Mesothelial cell of epicardium (in vitro differentiated cells): ENCODE measurements at places on chromosomes 11 and 22. TPM values are rescaled to one million over a fixed set of nuclear protein-coding genes. Genes with fewer than 3 reads are reported as not detected.

MUC2 gene
- total RNA-seq, result 0.02 to 0.07 TPM (median 0.04 TPM) in 3 replicates

CNIH2 gene
- total RNA-seq, result 10.1 to 11.5 TPM (median 10.2 TPM) in 3 replicates

CRYAB gene
- 0.49 to 0.74 TPM (median 0.63 TPM) in 3 replicates for total RNA-seq

OSM gene
- total RNA-seq, result not detected in 3 replicates

THRSP gene
- total RNA-seq, result 0.31 to 0.38 TPM (median 0.32 TPM) in 3 replicates

- H3K27ac ChIP-seq, result peak overlapping the region; percentile 81
- no peaks in the 10 kb centered on the region for H3K27me3 ChIP-seq
- no peak for DNase-seq
Measured at GRCh38 chr11:9720290-9720630, 56.4 kb downstream of the SWAP70 start.

DNA sequence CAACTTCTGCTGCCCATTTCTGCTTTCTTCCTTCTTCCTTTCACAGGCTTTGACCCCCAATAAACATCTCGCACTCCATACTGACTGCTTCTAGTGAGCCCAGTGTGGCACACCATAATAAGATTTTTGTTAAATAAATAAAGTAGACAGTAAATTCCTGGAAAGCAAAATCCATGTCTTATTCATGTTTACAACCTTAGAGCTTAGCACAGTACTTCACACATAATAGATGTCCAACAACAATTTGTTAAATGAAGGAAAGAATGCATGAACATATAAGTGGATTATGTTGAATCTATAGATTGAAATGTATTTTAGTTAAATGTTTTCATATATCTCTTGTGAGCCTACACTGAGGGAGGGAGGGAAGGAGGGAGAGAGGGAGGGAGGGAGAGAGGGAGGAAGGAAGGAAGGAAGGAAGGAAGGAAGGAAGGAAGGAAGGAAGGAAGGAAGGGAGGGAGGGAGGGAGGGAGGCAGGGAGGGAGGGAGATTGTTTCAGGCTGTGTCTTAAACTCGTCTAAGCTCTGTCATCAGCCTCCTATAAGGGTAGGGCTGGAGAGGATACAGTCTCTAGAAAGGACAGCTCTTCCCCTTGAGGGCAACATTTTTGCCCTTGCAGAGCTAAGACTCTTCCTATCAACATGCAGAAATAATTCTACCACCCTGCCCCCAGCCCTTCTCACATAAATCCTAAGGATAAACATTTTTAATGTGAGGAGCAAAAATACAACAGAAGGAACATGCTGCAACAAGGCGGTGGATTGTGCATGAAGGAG, 168.1 kb downstream of the BARX2 start:
- no peak overlapping the region for H3K27ac ChIP-seq
- H3K36me3 ChIP-seq, result peaks cover 15% of the 10 kb centered on the region
- H3K4me1 ChIP-seq, result peaks cover 3% of the 10 kb centered on the region
- no peaks in the 10 kb centered on the region for H3K27me3 ChIP-seq
- no peak overlapping the region for H3K4me3 ChIP-seq
- no peak for DNase-seq

- H3K27ac ChIP-seq, result no peak overlapping the region
- no peaks in the 10 kb centered on the region for H3K36me3 ChIP-seq
- H3K4me1 ChIP-seq, result no peaks in the 10 kb centered on the region
Measured at GRCh38 chr11:127393460-127393997, 393.0 kb upstream of the KIRREL3 start.

DNA sequence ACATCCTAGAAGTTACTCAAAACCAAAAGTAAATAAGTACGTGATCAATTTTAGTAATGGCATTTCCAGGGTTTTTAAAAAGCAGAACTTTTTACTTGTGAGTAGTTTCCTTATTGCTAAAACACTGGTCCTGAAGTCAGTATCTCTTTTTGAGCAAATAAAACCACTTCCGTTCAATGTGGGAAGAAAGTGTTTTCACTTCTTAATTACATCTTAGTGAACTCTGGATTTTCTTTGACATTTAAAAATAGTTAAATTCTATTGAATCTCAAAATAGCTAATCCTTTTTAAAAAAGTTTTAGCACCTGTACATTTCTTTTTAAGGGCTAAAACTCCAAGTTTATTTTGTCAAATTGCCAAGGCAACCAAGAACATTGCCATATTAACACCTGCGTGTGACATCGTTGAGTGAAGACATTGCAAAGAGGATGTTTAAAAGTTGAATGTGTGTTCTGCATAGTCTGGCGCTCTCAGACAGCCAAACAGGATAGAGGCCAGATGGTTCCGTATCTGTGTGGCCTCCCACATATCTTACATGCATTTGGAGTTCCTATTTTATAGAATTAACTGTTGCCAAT, 17.2 kb upstream of the OR5B21 start:
- H3K27ac ChIP-seq, result no peak overlapping the region
- DNase-seq, result no peak
- peaks cover 5% of the 10 kb centered on the region for H3K36me3 ChIP-seq

DNA sequence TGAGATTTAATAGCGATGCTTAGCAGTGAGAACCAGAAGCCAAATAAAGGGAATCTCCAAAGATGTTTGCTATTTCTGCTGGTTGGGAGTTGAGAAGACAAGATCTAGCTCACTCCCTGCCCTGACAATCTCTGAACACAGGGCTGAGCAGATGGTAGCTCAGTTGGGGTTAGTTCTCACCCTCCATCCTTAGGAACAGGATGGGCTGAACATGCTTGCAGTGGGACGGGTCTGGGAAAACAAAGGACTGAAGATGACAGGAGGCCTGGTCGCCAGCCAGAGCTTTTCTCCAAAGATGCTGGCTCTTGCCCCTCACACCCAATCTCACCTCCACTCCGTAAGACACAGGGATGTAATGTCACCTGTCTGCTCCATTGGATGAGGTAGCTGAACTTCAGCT, 72.7 kb downstream of the SC5D start:
- DNase-seq, result no peak
- peaks cover 2% of the 10 kb centered on the region for H3K27me3 ChIP-seq

DNA sequence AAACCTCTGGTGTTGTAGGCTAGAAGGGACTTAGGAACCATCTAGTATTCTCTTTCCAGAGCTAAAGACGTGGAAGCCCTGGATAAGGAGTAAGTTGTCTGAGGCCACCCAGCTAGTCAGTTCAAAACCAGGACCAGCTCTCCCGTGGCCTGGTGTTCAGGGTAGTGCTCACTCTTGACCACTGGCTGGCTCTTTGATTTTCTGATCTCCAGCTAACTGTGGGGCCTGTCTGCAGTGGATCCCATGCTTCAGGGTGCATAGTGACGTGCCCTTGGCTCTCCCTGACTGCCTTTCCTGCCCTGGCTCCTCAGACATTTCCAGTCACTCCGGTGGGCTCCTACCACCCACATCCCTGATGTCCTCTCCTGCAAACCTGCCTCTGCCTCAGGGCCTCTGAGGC, 1.3 kb downstream of the CLMP start:
- H3K36me3 ChIP-seq, result no peaks in the 10 kb centered on the region
- H3K27ac ChIP-seq, result peak overlapping the region; percentile 85
- DNase-seq, result no peak
- H3K27me3 ChIP-seq, result peaks cover 70% of the 10 kb centered on the region

- H3K4me3 ChIP-seq, result no peak overlapping the region
- peak; percentile 30 for DNase-seq
- H3K27me3 ChIP-seq, result peaks cover 50% of the 10 kb centered on the region
- no peak overlapping the region for H3K27ac ChIP-seq
- H3K36me3 ChIP-seq, result no peaks in the 10 kb centered on the region
Measured at GRCh38 chr11:70071996-70072395, 6.1 kb upstream of the ANO1 start.

DNA sequence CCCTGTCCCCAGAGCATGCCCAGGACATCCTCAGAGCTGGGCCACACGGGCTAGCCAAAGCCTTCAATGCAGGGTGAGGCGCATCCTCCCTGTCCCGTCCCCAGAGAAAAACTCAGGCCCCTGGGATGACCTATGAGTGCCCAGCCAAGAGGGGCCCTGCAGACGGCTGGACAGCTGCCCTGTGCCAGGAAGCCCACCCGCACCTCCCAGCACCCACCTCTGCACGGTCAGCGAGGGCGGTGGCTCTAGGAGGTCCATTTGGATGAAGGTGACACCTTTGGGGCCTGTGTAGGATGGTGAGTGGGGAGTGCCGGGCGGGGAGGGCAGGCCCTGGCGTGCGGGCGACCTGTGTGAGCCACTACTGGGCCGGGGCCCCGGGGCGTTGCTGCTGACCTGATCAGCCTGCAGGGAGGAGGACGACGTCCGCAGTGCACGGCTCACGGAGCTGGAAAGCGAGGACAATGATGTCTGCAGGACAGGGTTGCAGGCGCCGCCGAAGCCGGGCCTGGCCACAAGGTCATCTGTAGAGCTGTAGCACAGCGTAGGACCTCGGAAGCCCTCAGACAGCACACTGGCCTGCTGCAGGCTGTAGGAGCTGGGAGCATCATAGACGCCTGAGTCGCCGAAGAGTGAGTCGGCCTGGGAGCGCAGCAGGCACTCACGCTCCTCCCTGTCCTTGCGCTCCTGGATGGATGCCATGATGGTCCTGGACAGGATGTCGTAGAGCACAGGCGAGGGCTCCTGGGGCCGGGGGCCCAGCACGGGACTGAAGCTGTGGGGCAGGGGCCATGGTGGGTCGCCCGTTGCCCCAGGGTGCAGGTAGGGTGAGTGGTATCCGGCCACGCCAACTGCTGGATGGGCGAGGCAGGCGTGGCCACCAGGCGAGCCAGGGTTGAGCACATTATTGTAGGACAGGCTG, 180.5 kb downstream of the IGLL1 start:
- no peak for DNase-seq
- peak overlapping the region; percentile 78 for H3K4me3 ChIP-seq
- no peaks in the 10 kb centered on the region for H3K27me3 ChIP-seq
- peaks cover 9% of the 10 kb centered on the region for H3K36me3 ChIP-seq
- H3K27ac ChIP-seq, result peak overlapping the region; percentile 67

- H3K27ac ChIP-seq, result no peak overlapping the region
- H3K36me3 ChIP-seq, result peaks cover 14% of the 10 kb centered on the region
- no peaks in the 10 kb centered on the region for H3K27me3 ChIP-seq
- H3K4me1 ChIP-seq, result peaks cover 9% of the 10 kb centered on the region
- no peak overlapping the region for H3K4me3 ChIP-seq
- DNase-seq, result no peak
Measured at GRCh38 chr11:35962369-35963138, 18.7 kb downstream of the LDLRAD3 start.

- H3K4me1 ChIP-seq, result peaks cover 20% of the 10 kb centered on the region
- DNase-seq, result no peak
- no peaks in the 10 kb centered on the region for H3K36me3 ChIP-seq
- no peak overlapping the region for H3K27ac ChIP-seq
Measured at GRCh38 chr11:95659088-95659487, 130.5 kb downstream of the FAM76B start.

- DNase-seq, result no peak
- H3K27ac ChIP-seq, result peak overlapping the region; percentile 2
- no peak overlapping the region for H3K4me3 ChIP-seq
- peaks cover 63% of the 10 kb centered on the region for H3K36me3 ChIP-seq
- H3K4me1 ChIP-seq, result peaks cover 3% of the 10 kb centered on the region
Measured at GRCh38 chr11:125999234-125999880, 53.5 kb downstream of the VSIG10L2 start.

DNA sequence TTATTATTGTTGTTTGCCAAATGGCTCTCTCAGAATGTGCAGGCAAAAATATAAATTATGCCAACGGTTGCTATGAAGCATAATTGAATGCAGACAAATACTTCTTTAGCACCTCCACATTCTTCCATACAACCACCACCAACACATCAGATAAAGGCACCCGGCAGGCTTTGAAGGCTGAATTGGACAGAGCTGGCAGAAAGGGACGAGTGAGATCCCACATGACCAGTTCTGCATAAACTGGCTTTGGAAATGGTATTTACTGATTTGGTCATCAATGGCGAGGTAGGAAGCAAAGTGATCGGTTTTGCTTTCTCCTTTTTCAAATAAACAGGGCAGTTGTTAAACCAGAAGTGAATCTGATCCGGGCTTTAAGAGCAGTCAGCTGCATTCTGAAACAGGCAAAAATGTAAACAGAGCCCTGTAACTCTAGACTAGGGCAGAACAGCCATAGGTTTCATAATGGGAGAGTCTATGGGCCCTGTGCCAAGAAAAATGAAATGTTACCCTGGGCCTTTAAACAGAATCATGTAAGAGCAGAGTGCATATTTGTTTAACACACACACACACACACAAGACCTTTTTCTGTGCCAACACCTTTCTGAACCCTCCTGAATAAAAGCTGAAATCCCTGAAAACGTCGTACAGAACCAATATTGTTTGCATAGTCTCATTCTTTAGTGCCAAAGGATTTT, 97.7 kb downstream of the MPPED2 start:
- H3K36me3 ChIP-seq, result no peaks in the 10 kb centered on the region
- DNase-seq, result no peak
- H3K27me3 ChIP-seq, result no peaks in the 10 kb centered on the region
- peak overlapping the region; percentile 95 for H3K27ac ChIP-seq
- H3K4me3 ChIP-seq, result peak overlapping the region; percentile 50

- H3K27ac ChIP-seq, result no peak overlapping the region
- H3K4me3 ChIP-seq, result no peak overlapping the region
- H3K27me3 ChIP-seq, result no peaks in the 10 kb centered on the region
- peaks cover 21% of the 10 kb centered on the region for H3K4me1 ChIP-seq
- H3K36me3 ChIP-seq, result no peaks in the 10 kb centered on the region
Measured at GRCh38 chr11:134740590-134741261, 328.7 kb upstream of the B3GAT1 start.

DNA sequence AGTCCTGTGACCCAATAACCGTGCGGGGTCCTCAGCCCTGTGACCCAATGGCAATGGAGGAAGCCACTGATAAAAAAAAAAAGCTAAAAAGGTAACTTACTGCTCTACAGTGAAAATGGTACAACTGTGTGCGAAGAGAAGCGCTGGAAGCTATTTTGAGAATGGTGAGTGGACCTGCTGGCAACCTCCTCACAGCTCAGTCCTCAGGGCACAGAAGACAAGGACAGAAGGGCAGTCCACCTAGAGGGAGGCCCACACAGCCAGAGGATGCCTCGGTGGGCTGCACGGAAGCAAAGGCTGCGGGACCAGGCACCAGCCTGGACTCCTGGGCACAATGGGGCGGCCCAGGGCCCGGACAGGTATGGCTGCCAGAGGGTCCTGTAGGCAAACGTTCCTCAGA, 35.6 kb downstream of the BRD1 start:
- no peaks in the 10 kb centered on the region for H3K27me3 ChIP-seq
- H3K4me1 ChIP-seq, result peaks cover 8% of the 10 kb centered on the region
- H3K27ac ChIP-seq, result no peak overlapping the region
- no peak overlapping the region for H3K4me3 ChIP-seq
- no peak for DNase-seq

DNA sequence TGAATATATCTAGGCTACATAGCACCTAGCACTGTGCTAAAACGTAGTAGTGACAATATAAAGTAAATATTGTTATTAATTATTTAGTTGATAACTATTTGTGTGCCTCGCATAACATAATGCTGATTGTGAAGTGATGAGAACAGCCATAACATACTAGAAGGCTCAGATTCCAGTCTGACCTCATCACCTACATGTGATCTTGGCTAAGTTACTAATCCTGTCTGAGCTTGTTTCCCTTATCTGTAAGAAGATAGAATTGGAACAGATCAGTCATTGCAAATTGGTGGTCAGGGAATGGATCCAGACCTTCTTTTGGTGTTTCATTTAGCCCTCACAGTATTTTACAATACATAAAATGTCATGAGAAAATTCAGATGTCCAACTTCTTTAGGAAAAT, 103.4 kb upstream of the SEZ6L start:
- peaks cover 29% of the 10 kb centered on the region for H3K4me1 ChIP-seq
- no peak overlapping the region for H3K4me3 ChIP-seq
- no peak overlapping the region for H3K27ac ChIP-seq
- H3K27me3 ChIP-seq, result peaks cover 3% of the 10 kb centered on the region
- DNase-seq, result no peak

- peaks cover 6% of the 10 kb centered on the region for H3K27me3 ChIP-seq
- DNase-seq, result no peak
- peak overlapping the region; percentile 4 for H3K27ac ChIP-seq
- no peaks in the 10 kb centered on the region for H3K36me3 ChIP-seq
- no peak overlapping the region for H3K4me3 ChIP-seq
Measured at GRCh38 chr11:127806501-127806900, 780.9 kb downstream of the ETS1 start.
